ENCODE measurements at places on chromosomes 12 and 14.

- DNase-seq, result peak; percentile 97
Measured at GRCh38 chr14:100078997-100079725, 13.9 kb downstream of the EVL start.

DNA sequence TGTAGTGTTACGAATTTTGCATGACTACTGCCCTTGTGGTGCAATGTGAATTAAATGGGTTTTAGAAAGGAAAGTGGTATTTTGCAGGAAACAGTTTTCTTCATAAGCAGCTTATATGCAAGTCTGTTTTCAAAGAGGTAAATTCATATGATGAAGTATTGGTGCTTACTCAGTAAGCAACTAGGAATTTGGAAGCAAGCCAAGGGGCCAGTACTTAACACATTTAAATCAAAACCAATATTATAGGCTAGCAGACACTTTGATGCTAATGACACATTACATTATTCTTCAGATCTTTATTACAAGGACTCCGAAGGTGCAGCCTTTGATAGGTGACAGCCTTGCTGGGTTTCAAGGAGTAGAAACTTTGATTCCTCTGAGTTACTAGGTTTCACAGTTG lies 23.1 kb downstream of the MGAT4C start:
- DNase-seq, result no peak

GRCh38 chr12:109626378-109627115 lies 53.0 kb downstream of the MVK start:
- no peak for DNase-seq

DNA sequence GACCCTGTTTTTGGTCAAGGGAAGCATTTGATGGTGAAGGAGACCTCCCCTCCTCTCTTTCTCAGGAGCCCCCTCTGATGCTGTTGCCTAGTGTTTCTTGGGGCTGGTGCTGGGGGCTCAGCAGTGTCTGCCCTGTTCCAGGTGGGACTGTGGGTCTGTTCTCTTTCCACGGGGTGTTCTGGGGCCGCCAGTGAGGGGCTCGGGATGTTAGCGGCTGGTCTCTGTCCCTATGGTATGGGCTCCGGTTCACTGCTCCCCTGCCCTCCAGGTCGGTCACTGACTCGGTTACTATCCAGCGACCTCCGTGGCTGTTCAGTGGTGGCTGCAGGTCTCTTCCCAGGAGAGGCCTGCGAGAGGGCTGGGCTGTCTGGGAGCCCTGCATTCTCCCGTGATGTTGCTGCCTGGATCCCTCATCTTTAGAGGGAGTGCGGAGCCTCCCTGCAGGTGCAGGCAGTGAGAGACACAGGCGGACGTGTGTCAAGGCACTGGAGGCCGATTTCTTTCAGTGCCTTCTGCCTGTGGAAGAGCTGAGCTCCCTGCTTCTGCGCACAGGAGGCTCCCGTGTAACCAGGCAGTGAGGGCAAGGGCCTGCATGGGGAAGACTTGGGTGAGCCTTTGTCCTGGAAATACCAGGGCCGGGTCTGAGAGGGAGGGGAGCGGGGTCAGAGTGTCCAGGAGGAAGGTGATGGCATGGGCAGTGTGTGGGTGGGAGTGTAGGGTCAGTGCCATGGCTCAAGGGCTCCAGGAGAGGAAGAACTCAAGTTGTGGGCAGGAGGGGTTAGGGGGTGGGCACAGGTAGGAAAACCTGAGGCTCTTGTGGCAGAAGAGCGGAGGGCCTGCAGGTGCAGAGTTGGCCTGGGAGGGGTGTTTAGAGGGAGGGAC lies 362.6 kb downstream of the TMEM121 start:
- no peak for DNase-seq

- no peak for DNase-seq
Measured at GRCh38 chr12:120890963-120891362, 13.2 kb downstream of the SPPL3 start.

GRCh38 chr14:29458547-29458946 lies 469.1 kb downstream of the PRKD1 start:
- DNase-seq, result peak; percentile 50
